OCI-LY7 (cell line): ENCODE measurements at places on chromosomes 7 and 10.

GRCh38 chr10:99855479-99856071, 73.1 kb downstream of the ABCC2 start:
- DNase-seq = no peak

DNA sequence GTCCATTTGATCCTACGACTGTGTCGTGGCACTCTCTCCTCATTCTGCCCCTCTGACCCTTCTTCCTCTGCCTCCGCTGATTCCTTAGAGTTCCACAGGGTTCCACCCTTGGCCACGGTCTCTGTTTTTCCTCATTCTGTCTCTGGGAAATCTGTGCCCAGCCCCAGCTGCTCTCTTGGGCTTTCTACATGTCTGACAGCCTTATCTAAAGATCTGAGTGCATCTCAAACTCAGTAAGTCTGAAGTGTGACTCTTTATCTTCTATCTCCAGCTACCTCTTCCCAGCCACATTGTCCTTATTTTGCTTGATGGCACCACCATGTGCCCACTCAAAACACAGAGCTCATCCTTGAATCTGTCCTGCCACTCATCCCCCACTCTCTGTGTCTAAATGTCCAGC, 62.1 kb upstream of the AQP1 start:
- DNase-seq = no peak

DNA sequence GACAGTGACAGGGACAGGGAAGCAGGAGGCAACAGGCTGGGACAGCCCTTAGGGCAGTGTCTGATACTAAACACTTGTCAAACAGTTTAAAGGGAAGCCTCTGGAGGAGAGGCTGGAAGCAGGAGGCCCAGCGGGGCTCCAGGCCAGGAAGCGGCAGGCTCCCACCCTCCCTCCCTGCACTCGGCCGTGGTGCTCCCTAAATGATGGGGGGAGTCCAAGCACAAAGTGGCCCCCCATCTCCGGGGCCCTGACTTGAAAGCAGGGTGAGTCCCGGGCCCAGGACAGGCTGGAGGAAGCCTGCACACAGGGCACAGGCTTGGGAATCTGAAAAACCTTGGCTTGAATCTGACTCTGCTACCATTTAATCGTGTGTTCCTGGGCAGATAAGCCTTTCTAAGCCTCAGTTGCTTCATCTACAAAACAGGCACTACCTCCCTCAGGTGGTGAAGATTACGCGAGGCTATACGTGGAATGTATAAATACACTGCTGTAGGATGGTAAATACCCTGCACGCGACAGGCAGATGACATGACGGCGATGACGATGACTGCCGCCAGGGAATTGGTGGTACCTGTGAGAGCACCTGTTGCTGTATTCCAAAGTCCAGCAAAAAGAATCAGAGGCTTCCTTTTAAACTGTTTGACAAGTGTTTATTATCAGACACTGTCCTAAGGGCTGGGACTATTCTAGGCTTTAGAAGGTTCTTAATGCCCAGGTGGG, 34.1 kb downstream of the GBX1 start:
- DNase-seq = no peak

GRCh38 chr7:47389171-47389922, 192.6 kb downstream of the TNS3 start:
- no peak for DNase-seq

DNA sequence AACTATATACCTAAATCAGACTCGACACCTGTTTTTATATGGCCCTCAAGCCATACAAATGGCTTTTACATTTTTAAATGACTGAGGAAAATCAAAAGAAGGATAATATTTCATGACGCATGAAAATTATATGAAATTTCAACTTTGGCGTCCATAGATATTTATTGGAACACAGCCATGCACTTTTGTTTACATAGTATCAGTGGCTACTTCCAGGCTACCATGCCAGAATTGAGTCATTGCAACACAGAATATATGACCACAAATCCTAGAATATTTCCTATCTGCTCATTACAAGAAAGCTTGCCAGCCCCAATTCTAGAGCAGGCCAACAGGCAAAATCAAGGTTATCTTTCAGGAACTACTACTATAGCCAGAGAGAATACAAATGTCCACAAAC, 29.3 kb downstream of the AFAP1L2 start:
- DNase-seq = no peak

GRCh38 chr10:21468086-21468485, 57.4 kb downstream of the SKIDA1 start:
- no peak for DNase-seq

DNA sequence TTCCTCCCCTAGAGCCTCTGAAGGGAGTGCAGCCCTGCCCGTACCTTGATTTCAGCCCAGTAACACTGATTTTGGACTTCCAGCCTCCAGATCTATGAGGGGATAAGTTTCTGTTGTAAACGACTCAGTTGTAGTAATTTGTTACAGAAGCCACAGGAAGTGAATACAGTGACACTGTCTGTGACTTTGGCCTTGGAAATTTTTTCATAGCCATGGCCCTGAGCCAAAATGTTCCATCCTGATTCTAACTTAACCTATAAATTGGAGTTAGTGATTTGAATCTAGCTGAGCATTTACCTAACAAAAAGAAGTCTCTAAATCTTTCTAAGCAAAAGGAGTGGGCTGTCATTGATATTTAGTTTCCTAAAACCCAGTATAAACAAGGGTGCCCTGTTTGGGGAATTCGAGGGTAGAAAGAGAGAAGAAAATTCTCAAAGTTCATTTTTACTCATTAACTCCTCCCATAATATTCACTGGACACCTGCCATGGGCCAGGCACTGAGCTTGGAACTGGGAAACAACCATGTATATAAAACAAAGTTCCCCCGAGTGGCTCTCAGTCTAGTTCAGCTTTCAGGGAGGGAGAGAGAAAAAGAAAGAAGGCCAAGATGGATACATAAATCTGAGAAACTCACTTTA, 162.3 kb downstream of the SKIDA1 start:
- DNase-seq = no peak

DNA sequence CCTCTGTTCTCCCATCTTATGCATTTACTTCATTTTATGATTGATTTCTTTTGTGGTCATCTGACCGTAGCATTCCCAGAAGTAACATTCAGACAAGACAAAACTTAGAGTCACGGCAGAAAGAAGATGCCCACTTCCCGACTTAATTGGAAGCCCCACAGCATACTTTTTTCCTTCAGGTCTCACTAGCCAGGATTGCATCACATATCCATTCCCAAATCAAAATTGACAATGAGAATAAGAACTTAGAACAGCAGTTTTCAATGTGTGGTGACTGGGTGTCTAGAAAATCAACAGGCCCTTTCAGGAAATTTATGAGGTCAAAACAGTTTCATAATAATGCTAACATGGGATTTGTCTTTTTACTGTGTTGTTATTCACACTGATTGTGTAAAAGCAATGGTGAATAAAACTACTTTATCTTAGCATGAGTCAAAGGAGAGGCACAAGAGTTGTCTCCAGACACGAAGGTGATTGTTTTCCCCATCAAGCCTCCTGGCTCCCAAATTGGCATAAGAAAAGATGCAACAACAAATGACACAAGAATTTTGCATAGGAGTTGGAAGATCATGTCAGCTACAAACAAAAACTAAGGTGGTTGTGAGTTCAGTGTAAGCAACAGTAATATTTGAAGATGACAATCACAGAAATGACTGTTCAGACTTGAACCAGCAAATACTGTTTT, 493.9 kb downstream of the HTR7 start:
- no peak for DNase-seq

GRCh38 chr7:2757361-2757903, 69.4 kb downstream of the AMZ1 start:
- DNase-seq = no peak
